AG10803 (cell line): ENCODE measurements at places on chromosomes 11 and 22.

DNA sequence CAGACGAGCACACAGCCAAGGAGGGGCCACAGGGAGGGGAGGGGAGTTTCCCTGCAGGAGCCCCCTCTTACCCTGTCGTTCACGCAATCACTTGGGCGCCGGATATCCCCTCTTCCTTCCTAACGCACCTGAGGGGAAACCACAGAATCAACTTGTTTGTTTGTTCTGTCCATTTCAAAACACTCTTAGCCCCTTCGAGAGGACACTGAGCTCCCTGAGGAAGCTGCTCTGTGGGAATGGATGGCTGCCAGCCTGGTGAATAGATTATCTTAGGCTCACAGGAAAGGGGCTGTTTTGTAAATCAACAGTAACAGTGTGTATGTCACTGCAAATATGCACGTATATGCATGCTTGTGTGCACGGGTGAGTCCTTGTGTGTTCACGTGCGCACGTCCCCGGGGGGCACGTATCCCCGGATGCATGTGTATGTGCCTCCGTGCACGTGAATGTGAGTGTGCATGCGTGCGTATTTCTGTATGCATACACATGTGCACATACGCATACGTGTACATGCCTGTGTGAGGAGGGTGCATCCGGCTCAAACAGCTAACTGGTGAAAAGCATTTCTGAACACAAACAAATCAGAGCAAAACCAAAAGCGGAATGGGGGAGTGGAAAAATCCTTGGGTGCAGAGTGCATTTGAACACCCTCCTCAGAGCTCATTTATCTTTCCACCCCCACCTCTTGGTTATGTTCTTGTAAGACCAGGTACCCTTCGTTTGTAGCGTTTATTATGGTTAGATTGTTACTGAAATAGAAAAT is 7.2 kb downstream of the ARSA start:
- no peak for DNase-seq

GRCh38 chr11:125111001-125111342 is 454 bp downstream of the TMEM218 start:
- peak; percentile 3 for DNase-seq

DNA sequence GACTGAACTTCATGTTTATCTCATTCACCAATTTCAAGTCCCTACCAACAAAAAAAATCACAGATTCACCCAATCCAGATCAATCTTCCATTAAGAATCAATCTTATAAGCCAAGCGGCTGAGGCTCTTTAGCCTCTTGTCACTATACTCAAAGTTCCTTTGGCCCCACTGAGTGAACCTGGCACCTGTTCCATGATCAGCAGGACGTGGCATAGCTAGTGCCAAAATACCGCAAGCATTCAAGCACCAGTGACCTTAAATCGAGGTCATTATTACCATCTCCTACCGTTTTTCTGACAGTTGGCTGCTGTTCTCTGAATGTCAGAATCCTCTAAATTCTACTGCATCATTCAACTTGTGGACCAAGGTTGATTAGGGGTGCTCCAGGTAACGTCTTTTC is 141.2 kb downstream of the CADM1 start:
- DNase-seq: no peak

GRCh38 chr11:6900327-6900999 is 8.2 kb upstream of the OR2D2 start:
- no peak for DNase-seq

- DNase-seq: peak; percentile 90
These were observed 7.5 kb downstream of the TMEM138 start for GRCh38 chr11:61369372-61370348.

DNA sequence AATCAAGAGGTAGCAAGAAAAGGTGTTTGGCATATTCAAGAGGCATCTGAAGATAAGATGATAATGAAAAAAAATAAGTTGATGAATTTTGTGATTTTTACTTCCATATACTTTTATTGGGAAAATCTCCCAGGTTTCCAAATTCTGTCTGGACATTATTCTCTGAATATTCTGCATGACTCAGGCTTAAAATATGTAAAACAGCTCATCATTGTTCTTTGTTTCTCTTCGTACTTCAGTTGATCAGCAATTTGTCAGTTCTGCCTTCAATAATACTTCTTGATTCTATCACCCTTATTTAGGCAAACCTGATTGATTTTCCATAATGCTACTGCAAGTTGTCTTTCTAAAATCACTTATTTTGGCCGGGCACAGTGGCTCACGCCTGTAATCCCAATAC is 30.2 kb downstream of the GTF2H1 start:
- DNase-seq: peak; percentile 34

- no peak for DNase-seq
These were observed 35.0 kb downstream of the KCNJ1 start for GRCh38 chr11:128832121-128832497.

DNA sequence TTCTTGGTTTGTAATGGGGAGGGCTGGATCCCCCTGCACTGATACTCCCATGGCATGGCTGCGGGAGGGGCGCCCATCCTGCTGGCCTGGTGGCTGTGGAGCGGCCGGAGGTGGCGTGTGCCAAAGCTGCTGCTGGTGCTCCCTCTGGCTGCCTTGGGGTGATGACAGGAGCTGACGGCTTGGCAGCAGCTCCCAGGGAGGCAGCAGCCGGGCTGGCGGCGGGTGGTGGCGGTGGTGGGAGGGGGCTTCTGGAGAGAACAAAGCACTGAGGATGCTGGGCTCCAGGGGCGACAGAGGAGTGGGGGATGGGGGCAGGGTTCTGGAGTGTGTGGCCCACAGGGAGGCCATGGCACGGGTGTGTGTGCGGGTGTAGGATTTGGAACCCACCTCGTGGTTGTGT is 11.4 kb upstream of the MPPED1 start:
- no peak for DNase-seq

DNA sequence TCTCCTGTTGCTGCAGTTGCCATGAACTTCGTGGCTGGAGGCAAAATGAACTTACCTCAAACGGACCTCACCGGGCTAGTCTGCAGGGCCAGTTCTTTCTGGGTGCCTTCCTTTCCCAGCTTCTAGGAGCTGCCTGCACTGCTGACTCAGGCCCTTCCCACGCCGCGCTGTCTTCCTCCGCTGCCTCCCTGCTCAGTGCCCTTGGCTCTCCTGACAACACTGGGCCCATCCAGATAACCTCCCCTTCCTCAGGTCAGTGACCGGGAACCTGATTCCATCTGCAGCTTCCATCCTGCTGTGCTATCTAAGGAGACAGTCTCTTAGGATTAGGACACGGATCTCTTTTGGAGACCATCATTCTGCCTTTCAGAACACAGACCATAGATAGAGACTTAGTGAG is 19.3 kb downstream of the MOB2 start:
- DNase-seq: no peak

- DNase-seq: no peak
These were observed 21.8 kb upstream of the GNB1L start for GRCh38 chr22:19876314-19876940.

GRCh38 chr11:7032692-7033091 is 12.4 kb downstream of the NLRP14 start:
- no peak for DNase-seq

DNA sequence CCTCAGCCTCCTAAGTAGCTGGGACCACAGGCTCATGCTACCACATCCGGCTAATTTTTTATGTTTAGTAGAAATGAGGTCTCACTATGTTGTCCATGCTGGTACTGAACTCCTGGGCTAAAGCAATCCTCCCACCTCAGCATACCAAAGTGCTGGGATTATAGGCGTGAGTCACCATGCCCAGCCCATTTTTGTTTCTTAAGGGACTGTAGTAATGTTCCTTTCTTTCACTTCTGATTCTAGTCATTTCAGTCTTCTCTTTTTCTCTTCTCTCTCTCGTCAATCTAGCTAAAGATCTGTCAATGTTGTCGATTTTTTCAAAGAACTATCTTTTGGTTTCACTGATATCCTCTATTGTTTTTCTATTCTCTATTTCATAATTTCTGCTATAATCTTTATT is 111.0 kb upstream of the APOA1 start:
- DNase-seq: no peak

- DNase-seq: no peak
These were observed 1.4 kb downstream of the NAV2 start for GRCh38 chr11:19714022-19714386.

- no peak for DNase-seq
These were observed 5.5 kb downstream of the SEPTIN3 start for GRCh38 chr22:41974691-41975290.

DNA sequence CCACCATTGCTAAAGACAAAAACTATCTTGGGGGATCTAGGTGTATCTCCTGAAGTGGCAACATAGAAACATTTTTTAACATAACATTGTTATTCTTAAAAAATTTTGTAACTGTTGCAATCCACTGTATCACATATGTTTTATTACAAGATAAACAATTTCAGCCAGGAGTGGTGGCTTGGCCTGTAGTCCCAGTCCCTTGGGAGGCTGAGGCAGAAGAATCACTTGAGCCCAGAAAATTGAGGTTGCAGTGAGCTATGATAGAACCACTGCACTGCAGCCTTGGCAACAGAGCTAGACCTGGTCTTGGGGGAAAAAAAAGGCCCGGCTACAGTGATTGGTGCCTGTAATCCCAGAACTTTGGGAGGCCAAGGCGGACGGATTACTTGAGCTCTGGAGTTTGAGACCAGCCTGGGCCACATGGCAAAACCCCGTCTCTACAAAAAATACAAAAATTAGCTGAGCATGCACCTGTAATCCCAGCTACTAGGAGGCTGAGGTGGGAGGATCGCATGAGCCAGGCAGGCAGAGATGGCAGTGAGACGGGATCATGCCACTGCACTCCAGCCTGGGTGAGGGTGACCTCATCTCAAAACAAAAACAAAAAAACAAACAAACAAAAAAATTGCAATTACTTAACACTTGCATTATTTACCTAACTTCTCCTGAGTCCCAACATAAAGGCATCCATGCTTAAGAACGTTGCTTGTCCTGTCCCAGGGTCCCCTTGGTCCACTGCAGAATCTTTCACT is 1.5 kb upstream of the DEPDC5 start:
- DNase-seq: no peak

- DNase-seq: peak; percentile 92
These were observed 19.2 kb upstream of the TALDO1 start for GRCh38 chr11:727859-728748.

DNA sequence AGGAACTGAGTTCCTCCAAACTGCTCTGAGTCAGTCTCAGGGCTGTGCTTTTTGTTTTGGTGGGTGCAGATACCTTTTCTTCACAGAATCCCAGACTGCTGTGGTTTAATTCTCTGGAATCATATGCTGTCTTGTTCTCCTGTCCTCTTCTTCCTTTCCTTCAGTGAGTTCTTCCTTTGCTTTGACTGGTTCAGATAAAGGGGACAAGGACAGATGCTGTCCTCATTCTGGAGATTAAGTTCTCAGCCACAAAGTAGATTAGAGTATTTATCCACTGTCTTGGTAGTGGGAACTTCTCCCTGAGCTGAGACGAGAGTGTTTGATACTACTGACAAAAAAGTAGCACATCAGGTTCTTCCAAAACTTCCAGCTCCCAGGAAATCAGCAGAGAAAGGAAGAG is 13.3 kb downstream of the ZDHHC5 start:
- no peak for DNase-seq

GRCh38 chr22:49373289-49373666 is 454.4 kb downstream of the BRD1 start:
- no peak for DNase-seq
